Esophagus squamous epithelium (tissue), 5 donors: ENCODE measurements at places on chromosomes 5 and 9.

DNA sequence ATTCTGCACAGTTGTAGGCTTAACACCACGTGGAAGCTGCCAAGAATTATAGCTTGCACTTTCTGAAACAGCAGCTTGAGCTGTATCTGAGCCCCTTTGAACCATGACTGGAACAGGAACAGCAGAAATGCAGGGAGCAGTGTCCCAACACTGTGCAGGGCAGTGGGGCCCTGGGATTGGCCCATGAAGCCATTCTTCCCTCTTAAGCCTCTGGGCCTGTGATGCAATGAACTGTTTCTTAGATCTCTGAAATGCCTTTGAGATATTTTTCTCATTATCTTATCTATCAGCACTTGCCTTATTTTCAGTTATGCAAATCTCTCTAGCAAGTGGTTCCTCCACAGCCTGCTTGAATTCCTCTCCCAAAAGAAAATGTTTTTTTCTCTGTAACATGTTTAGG, 87.0 kb upstream of the MTAP start:
- no peak for DNase-seq

GRCh38 chr9:97866848-97867247, 13.8 kb downstream of the FOXE1 start:
- DNase-seq, result no peak

- DNase-seq, result no peak
Observed at GRCh38 chr9:129394061-129394885, 216.2 kb upstream of the IER5L start.

DNA sequence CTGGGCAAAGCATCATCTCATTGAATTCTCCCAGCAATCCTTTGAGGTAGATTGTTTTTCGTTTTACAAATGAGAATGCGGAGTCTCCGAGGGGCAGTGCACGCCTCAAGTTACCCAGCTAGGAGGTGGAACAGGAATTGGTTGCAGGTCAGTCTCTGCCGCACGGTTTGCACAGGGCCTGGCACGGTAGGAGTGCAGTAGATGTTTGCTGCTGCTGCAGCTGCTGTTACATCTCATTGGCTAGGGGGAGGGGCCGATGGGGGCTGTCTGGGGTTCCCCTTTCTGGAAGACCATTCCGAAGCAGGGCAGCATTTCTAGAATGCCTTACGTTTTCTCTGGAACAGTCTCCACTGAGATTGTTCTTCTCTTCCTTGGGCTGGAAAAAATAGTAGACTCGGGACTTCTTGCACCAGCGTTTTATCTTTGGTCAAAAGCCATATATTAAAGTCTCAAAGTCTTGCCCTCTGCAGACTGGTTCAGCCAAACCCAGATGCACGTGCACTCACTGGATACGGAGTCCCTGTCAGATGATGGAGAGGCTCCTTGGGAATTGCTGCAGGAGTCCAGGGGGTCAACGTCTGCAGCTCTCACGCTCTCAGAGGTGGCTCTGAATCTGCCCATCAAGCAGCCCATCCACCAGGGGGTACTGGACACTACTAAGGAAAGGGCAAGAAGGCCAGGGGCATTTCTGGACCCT, 1.2 kb downstream of the USP20 start:
- no peak for DNase-seq

DNA sequence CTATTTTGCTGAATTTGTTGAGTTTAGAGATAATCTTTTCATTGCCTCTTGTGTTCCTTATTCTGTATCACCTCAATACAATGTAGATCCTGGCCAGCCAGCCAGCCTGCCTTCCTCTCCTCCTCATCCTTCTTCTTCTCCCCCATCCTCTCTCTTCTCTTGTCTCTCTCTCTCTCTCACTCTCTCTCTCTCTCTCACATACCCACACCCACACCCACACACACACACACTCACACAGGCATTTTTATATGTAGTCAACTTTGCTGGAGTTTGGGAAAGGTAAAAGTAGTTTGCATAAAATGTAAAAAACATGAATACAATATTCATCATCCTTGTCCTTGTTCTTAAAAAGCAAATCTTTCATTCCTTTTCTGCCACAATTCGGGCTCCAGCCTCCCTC, 60.5 kb downstream of the ZFAND5 start:
- DNase-seq, result no peak

DNA sequence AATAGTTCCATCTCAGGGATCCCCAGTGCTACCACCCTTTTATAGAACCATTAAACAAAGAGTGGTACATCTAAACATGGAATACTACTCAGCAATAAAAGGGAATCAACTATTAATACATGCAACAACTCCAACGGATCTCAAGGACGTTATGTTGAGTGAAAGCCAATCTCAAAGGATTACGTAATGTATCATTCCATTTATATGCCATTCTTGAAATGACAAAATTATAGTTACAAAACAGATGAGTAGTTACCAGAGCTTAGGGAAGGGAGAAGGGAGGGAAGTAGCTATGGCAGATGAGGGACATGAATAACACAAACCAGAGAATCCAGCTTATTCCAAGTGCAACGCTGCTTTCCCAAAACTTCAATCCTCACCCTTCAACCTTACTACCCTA, 69.5 kb downstream of the ACTL7B start:
- DNase-seq, result no peak

DNA sequence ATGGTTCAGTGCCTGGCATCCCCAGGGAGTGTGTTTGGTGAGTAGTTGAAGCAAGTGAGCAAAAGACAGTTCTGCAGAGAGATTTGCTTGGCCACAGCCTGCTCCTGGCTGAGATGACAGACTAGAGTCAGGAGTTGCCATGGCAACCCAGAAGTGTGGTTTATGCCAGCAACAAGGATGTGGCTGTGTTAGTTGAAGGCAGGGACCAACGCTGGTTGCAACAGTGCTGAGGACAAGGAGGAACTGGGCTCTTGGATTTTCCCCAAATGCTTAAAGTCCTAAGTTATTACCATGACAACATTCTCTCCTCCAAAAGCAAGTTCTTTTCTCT, 2.7 kb downstream of the NXNL2 start:
- DNase-seq, result no peak

DNA sequence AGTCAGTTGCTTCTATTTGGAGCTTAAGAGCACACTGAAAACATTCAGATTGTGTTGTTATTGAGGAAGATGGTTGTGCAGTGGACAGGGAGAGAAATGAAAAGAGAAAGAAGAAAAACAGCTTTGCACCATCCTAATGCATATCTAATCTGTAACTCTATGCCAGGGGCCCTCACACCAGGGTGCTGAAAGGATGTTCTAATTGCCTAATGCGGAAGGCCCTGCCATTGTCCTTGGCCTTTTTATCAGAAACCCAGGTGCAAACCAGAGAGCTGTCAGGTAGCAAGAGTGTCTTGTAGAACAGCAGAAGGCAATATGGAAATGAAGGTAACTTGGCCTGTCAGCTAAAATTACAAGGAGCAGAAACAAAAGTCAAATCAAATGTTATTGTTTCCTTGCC, 384.5 kb upstream of the PIK3R1 start:
- DNase-seq, result no peak

GRCh38 chr5:176547802-176548201, 1.3 kb upstream of the CDHR2 start:
- DNase-seq, result no peak

DNA sequence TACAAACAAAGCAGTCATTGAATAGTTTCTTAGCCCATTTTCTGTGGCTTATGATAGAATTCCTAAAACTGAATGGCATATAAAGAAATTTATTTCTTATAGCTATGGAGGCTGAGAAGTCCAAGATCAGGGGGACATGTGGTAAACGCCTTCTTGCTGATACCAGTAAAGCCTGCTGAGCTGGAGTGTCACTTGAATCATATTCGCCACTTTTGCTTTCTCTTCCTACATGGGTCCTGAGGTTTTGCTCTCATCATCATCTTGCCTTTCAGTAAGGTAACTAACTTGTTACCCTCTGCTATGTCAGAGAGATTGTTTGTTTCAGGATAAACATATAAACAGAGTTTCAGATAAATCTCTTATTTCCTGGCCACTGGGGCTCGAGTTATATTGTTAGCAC, 203.3 kb upstream of the DMRT1 start:
- no peak for DNase-seq

GRCh38 chr5:100694100-100694499, 158.9 kb downstream of the FAM174A start:
- DNase-seq, result no peak

DNA sequence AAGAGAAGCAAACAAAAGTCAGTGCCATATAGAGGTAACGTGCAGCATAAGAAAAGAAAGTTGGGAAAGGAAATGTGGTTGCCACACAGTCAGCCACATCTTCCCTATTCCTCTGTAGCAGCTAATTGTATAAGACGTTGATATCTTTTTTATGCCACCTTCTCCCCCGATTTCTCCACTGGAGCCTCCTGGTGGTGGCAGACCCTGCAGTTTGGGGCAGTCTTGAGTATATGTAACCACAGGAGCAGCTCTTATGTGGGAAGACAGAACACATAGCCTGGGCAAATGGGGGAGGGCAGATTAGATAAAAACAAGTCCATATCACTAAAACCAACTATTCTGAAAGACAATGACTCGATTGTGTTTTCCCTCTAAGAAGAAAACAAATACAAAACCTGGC, 99.7 kb downstream of the PLCXD3 start:
- DNase-seq, result no peak

GRCh38 chr9:114910541-114910940, 19.9 kb downstream of the TNFSF8 start:
- no peak for DNase-seq

DNA sequence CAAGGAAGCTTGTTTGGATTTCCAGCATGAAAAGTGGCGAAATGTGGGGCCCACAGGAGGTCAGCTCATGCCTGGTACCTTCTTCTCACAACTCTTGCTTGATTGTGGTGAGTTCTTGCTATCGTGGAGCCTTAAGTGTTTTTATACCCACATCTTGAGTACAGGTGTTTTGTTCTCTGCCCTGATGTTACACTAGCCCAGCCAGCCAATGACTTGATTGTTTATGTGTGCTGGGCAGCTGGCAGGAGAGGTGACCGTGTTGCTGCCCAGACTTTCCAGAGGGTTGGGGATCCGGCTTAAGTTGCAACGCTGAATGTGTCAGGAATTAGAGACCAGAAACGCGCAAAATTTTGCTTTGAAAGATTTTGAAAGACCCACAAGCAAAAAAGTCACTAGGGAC, 24.0 kb upstream of the TPPP start:
- no peak for DNase-seq

DNA sequence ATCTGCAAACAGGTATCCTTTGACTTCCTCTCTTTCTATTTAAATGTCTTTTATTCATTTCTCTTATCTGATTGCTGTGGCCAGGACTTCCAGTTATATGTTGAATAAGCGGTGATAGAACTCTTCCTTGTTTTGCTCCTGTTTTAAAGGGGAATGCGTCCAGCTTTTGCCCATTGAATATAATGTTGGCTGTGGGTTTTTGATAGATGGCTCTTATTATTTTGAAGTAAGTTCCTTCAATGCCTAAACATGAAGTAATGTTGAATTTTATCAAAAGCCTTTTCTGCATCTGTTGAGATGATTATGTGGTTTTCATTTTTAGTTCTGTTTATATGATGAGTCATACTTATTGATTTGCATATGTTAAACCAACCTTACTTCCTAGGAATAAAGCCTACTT, 300.5 kb upstream of the CTNND2 start:
- no peak for DNase-seq

DNA sequence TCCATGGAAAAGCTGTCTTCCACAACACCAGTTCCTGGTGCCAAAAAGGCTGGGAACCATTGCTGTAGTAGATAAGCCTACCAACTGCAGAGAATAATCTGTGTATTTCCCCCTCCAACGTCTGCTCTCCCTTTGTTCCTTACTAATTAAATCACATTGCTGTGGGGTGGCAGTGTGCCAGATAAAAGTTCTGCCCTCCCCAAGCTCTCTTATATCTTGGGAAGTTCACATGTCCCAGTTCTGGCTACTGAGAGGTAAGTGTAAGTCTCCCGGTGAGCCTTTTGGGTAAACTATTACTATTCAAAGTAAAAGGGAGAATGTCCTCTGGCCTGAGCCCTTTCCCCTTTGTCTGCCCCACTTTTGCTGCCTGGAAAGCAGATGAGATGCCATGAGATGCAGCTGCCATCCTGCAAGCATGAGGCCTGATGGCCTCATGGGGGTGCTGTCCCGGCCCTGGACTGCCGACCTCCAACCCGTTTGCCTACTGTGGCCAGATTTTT, 14.7 kb downstream of the ENC1 start:
- DNase-seq, result no peak

DNA sequence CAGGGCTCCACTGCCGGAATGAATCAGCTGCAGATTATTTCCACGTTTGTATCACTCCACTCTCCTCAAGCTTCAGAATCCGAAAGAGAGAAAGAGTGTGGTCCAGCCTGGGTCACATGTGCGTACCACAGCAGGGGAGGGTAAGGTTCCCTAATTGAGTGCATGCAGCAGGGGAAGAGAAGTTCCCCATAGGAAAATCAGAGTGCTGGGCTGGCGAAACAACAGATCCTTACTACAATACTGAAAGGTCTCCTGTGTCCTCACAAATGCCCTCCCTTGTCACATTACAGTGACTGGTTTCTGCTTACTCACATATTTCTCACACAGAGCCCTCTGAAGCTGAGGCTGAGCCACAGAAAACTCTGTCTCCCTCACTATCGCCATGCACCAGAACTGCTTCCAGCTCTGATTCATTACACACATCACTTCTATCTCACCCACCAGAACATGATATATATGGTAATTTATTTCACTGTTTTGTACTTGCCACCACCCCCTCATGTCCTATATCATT, 532.2 kb upstream of the TUSC1 start:
- DNase-seq, result no peak

GRCh38 chr9:101446732-101447131, 11.2 kb upstream of the ALDOB start:
- no peak for DNase-seq

DNA sequence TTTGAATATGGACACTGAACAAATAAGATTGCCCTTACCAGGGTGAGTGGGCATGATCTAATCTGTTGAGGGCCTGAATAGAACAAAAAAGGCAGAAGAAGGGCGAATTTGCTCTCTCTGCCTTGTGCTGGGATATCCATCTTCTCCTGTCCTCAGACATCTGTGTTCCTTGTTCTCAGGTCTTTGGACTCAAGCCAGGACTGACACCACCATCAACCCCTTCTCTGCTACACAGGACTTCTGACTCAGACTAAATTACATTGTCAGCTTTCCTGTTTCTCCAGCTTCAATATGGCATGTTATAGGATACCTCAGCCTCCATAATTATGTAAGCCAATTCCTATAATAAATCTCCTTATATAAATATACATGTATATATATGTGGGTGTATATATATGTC, 40.8 kb upstream of the SLCO6A1 start:
- no peak for DNase-seq

- DNase-seq, result no peak
Observed at GRCh38 chr5:112668016-112668415, 69.7 kb upstream of the APC start.

DNA sequence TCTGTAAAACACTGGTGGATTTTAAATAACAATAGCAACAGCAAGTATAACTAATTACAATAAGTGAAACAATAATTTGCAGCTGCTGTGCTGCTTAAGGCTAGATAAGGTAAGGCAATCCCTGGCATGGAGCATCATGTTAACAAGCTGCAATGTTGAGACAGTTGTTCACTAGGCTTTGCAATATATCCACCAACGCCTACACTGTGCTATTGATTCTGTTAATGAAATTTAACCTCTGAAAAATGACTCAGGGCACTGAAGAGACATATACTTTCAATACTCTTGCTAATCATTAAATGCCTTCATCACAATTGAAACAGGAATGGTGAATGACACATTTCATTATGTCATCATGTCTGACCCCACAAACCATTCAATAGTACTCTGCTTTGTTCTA, 255.0 kb downstream of the EFNA5 start:
- DNase-seq, result no peak

GRCh38 chr9:91418215-91418610, 5.4 kb downstream of the NFIL3 start:
- no peak for DNase-seq

GRCh38 chr5:75558221-75558620, 46.5 kb downstream of the POLK start:
- no peak for DNase-seq

- no peak for DNase-seq
Observed at GRCh38 chr5:52804981-52805380, 17.3 kb downstream of the ITGA1 start.
